ENCODE measurements at places on chromosomes 3 and 15.

DNA sequence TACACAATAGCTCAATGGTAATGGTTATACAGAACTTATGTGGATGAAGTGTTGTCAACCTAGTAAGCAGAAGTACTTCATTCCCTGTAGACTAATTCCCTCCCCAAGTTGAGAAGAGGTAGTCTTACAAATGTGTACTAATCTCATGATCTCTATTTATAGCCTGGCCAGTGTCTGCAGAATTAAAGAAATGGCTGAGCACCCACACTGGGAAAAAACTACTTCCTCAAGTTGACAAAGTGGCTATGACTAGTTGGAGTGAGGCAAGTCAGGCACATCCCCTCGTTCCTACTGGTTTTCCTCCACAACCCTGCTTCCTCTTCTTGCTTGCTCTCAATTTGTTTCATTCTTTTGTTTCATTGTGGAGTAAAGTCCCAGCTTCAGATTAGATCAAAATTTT is 566.7 kb upstream of the ZNF717 start:
- DNase-seq, result no peak

- DNase-seq, result no peak
Measured at GRCh38 chr3:115208066-115208750, 61.1 kb upstream of the ZBTB20 start.

DNA sequence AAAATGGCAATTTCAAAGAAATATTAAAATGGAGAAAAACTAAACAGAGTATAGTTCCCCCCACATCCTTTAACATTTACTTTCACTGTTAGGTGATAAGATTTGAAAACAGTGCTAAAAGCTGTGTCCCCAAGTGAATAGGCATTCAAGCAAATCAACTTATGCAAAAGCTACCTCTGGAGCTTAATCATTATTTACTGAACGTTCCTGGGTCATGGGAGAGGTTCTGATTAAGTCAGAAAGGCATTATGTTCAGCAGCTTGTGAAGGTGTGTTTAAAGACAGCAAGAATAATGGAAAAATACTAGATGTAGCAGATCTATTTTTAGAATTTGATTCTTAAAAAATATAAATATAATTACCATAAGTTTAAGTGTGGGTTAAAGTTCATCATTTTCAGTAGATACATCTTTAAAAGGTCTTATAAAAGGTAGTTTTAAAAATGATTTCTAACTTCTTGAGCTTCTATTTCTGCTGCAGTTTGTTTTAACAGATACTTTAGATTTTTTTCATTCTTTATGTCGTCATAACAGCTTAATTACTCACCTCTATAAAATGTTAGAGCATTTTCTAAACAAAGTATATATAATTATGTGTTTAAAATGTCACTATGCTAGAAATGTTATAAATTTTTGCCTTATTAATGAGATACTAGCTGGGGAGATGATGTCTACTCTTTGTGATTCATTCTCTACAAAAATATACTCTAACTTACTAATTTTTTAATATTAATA is 127.9 kb downstream of the MITF start:
- no peak for DNase-seq

DNA sequence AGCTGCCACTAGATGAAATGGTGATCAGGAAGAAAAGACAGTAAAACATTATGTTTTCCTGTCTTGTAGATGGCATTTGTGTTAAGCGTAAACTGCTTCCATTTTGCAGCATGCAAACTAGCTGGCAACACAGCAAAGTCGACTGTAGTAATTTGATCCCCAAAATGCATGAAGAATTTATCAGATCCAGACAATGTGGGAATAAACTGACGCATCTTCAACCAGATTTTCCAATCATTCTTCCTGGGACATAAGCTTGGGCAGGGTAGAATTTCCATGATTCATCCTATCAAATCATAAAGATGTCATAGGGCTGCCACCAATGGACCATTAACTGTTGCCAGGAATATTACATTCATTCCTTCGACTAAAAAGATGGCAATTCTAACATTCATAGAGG is 260.3 kb downstream of the ERC2 start:
- DNase-seq, result no peak

Data from iPS DF 19.7 (cell line).